ENCODE measurements at places on chromosomes 2 and 18.

DNA sequence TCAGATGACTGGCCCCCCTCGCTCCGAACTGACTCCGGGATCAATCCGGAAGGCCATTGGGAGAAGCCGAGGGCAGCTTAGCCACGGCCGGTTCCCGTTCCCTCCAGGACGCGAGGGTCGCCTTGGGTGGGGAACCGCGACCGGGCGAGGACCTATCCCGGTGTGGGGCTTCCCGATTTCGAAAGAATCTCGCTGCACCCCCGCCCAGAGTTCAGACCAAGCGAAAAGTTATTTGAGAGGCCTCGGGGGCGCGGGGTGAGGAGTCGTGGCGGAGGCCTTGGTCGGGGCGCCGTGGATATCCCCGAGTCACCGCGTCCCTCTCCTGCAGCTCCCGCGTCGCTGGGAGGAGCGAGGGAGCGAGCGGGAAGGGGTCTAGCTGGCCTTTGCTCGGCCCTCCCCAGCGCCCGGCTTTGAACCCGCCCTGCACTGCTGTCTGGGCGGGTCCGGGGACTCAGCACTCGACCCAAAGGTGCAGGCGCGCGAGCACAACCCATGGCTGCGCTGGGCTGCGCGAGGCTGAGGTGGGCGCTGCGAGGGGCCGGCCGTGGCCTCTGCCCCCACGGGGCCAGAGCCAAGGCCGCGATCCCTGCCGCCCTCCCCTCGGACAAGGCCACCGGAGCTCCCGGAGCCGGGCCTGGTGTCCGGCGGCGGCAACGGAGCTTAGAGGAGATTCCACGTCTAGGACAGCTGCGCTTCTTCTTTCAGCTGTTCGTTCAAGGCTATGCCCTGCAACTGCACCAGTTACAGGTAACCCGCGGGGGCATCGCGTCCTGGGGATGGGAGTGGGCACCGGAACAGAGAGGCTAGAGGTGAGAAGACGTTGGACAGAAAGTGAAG, at the start of gene CYP27A1:
TSS of gene CYP27A1 (plus strand) at position 457 of the 837 bp plus-strand sequence. CDS start at position 493, 36 bp downstream.
- H3K4me3 ChIP-seq = peak within 1 kb of the TSS; percentile 56
- H3K27ac ChIP-seq = peak within 1 kb of the TSS; percentile 53
- H3K27me3 ChIP-seq = no peaks in the 10 kb centered on the region
- peak; percentile 59 for DNase-seq

DNA sequence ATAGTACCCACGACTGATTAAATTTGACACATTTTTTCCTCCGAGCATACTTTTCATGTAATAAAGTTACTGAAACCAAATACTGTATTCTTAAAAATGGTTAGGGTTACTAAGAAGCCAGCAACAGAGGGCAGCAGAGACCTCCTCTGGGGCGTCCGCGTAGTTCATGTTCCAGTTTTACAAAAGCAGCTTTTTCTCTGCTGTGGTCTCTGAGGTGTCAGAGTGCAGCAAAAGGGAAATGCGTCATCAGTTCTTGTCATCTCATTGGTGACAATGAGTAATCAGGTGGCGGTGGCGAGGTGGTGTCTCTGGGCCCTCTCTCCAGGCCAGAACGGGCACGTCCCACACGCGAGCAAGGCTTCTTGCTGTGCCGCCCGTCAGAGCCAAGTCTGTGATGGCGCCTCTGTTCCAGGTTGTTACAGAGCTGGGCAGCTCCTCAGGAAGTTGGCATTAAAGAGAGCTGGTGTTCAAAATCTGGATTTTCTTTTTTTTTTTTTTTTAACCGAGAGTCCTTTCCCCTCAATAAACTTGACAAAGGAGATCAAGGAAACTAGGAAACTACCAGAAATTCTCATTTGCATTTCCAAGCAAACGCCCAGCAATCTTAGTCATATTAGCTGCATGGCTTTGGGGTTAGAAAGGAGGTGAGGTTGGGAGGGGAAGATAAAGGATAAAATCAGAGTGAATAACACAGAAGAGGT, 98.6 kb upstream of the BZW1 start:
- H3K36me3 ChIP-seq = no peaks in the 10 kb centered on the region
- no peaks in the 10 kb centered on the region for H3K4me1 ChIP-seq
- H3K27me3 ChIP-seq = no peaks in the 10 kb centered on the region
- peak overlapping the region; percentile 26 for H3K4me3 ChIP-seq
- H3K27ac ChIP-seq = no peak overlapping the region
- peak; percentile 69 for DNase-seq

DNA sequence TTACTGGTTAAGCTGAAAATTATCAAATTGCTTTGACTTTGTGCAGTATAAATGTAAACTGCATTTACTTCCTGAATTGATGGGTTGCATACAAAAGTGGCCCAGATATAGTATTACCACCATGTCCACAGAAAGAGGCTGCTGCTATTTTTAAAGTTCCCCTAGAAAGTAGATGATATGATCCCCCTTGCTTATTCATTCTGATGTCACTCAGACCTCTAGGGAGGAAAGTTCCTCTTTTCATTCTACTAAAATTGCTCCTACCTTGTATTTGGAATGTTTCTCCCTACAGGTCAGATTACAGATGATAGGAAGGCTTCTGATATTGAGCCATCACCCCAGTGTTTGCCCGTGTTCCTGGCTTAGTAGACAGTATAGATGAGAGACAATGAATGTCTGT, 247.6 kb upstream of the TNP1 start:
- no peaks in the 10 kb centered on the region for H3K27me3 ChIP-seq
- no peak overlapping the region for H3K4me3 ChIP-seq
- H3K27ac ChIP-seq = no peak overlapping the region
- DNase-seq = no peak

- no peak for DNase-seq
- no peak overlapping the region for H3K4me3 ChIP-seq
- no peaks in the 10 kb centered on the region for H3K36me3 ChIP-seq
- no peaks in the 10 kb centered on the region for H3K4me1 ChIP-seq
- H3K27me3 ChIP-seq = no peaks in the 10 kb centered on the region
Measured at GRCh38 chr2:239548451-239548871, 147.6 kb upstream of the HDAC4 start.

DNA sequence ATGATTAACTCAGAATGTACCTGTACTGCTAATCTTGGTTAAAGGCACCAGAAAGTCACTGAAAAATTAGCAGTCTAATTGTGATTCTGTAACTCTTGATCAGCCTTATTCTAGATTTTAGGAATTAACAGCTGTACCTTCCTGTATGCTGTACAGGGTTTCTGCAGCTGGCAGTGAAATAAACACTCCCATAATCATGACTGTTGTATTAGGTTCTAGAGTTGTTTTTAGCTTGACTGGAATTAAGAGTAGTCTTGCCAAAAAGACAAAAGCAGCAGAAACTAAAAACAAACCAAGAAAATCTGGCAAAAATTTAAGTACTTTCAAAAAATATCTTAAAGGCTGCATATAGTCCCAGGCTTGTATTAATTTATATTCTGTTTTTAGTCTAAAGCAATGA, 103.5 kb downstream of the SOS1 start:
- H3K36me3 ChIP-seq = no peaks in the 10 kb centered on the region
- no peak for DNase-seq
- H3K27me3 ChIP-seq = no peaks in the 10 kb centered on the region
- H3K27ac ChIP-seq = no peak overlapping the region
- H3K4me3 ChIP-seq = no peak overlapping the region

GRCh38 chr2:10161961-10162441, 39.5 kb downstream of the RRM2 start:
- no peaks in the 10 kb centered on the region for H3K27me3 ChIP-seq
- no peak overlapping the region for H3K4me3 ChIP-seq
- no peaks in the 10 kb centered on the region for H3K36me3 ChIP-seq
- DNase-seq = no peak
- H3K4me1 ChIP-seq = no peaks in the 10 kb centered on the region

DNA sequence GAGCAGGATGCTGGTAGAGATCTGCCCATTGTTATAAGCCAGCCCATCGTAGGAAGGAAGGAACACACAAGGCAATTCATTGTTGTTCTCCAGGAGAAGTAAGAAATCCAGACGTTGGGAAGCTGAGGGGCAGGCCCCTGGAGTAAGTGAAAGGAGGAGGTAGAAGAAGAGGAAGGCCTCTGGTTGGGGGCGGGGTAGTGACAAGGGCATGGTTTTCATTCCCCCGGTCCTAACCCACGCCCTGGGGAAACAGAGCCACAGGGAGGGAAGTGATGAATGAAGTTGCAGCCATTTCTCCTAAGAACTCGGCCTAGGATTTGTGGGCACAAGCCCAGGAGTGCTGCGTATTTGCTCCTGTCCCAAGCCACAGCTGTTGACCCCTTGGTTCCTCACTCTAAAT, 18.0 kb downstream of the LBH start:
- no peaks in the 10 kb centered on the region for H3K36me3 ChIP-seq
- H3K27me3 ChIP-seq = no peaks in the 10 kb centered on the region
- no peak overlapping the region for H3K27ac ChIP-seq
- no peak for DNase-seq
- H3K4me3 ChIP-seq = no peak overlapping the region
- peaks cover 18% of the 10 kb centered on the region for H3K4me1 ChIP-seq

DNA sequence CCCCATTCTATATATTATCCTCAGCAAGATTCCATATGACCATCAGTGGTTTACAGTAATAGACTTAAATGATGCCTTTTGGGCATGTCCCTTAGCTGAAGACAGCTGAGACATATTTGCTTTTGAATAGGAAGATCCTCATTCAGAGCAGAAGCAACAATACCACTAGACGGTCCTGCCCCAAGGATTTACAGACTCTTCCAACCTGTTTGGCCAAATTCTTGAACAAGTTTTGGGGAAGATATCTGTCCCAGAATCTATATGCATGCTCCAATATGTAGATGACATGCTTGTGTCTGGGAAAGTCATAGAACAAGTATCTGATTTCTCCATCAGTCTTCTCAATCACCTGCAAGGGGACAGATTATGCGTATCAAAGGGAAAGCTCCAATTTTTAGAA, 137.1 kb upstream of the RMP24 start:
- H3K4me3 ChIP-seq = no peak overlapping the region
- no peak overlapping the region for H3K27ac ChIP-seq
- H3K36me3 ChIP-seq = no peaks in the 10 kb centered on the region
- H3K4me1 ChIP-seq = no peaks in the 10 kb centered on the region
- no peak for DNase-seq

DNA sequence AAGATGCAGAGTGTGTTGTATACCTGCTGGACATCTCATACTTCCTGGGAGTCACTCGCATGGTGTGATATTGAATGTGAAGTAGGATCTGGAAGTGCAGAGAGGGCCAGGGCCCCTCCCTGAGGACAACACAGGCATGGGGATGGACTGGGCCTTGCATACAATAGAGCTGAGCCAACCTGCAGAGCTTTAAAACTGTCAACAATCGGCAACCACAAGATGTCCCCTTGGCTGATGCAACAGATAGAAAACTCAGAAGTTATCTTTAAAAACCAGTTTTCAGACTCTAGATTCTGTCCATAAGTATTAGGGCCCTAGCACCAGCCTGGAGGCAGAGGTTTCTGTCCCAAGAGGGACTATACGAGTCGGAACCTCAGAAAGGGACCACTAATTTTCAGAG, 19.7 kb downstream of the EVA1A start:
- no peak overlapping the region for H3K27ac ChIP-seq
- no peaks in the 10 kb centered on the region for H3K4me1 ChIP-seq
- no peak for DNase-seq
- H3K27me3 ChIP-seq = no peaks in the 10 kb centered on the region
- H3K4me3 ChIP-seq = no peak overlapping the region

GRCh38 chr2:154143105-154143504, 271.4 kb downstream of the GALNT13 start:
- H3K27me3 ChIP-seq = no peaks in the 10 kb centered on the region
- H3K27ac ChIP-seq = no peak overlapping the region
- H3K4me3 ChIP-seq = no peak overlapping the region
- H3K36me3 ChIP-seq = no peaks in the 10 kb centered on the region

DNA sequence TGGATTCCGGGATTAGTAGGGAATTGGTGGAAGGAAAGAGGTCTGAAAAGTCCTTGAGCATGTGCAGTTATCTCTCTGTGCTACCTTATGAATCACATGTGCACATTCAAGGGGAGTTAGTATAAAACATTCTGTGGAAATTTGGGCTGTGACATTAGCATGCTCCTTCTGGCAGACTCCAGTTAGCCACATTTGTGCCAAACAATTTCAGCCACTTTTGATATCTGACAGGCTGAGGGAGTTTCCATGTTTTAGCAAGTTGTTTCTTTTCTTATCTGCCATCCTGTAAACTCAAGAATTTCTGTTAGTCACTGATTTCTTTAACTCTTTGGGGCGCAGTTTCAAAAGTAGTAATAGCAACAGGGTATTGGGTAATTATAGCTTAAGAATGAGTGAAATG, 28.3 kb upstream of the GYPC start:
- no peak overlapping the region for H3K27ac ChIP-seq
- H3K4me3 ChIP-seq = no peak overlapping the region
- no peaks in the 10 kb centered on the region for H3K27me3 ChIP-seq
- DNase-seq = no peak
- no peaks in the 10 kb centered on the region for H3K4me1 ChIP-seq
- H3K36me3 ChIP-seq = no peaks in the 10 kb centered on the region

GRCh38 chr2:64338910-64339500, 115.0 kb upstream of the LGALSL start:
- no peaks in the 10 kb centered on the region for H3K4me1 ChIP-seq
- H3K27ac ChIP-seq = no peak overlapping the region
- no peak for DNase-seq
- H3K27me3 ChIP-seq = no peaks in the 10 kb centered on the region

DNA sequence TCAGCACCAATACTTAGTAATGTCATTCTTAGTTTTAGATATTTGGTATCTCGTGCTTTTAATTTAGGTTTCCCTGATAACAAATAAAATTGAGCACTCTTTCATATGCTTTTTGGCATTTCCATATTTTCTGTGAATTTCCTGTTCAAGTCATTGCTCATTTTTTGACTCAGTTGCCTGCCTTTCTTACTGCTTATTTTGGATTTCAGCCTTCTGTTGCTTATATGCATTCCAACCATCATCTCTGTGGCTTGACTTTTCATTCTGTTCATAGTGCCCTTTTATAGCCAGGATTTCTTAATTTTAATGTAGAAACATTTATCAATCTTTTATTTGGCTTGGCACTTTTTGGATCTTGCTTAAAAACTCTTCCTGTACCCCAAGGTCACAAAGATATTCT, 14.5 kb upstream of the KIF3C start:
- no peaks in the 10 kb centered on the region for H3K27me3 ChIP-seq
- no peak for DNase-seq
- H3K36me3 ChIP-seq = no peaks in the 10 kb centered on the region
- peaks cover 2% of the 10 kb centered on the region for H3K4me1 ChIP-seq
- H3K27ac ChIP-seq = no peak overlapping the region

DNA sequence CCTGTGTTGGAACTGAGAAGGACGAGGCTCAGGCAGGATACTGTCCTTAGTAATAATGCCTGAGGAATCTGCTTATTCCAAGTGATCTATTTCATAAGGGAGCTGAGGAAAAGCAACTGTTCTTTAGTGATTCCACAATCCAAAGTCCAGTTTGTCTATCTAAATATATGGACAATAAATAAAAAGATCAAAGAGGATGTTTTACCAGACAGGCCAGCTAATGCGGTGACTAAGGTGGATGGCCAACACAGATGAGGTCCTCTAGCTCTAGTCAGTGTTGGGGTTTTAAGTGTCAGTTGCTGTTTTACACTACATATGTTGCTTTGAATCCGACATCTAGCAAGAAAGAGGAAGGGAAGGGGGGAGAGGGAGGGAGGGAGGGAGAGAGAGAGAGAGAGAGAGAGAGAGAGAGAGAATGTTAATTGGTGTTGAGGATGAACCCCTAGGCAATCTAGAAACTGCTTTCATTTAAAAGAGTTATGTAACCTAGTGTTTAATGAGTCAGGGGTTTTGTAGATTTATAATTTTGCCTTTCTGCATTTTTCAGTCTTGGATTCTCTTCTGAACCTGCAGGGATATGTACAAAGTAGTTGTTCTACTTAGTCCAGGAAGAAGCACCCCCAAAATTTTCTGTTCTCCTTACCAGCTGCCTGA, 27.0 kb upstream of the SCN1A start:
- H3K4me1 ChIP-seq = no peaks in the 10 kb centered on the region
- no peak overlapping the region for H3K4me3 ChIP-seq
- DNase-seq = no peak
